ENCODE measurements at places on chromosomes 6 and 20.

DNA sequence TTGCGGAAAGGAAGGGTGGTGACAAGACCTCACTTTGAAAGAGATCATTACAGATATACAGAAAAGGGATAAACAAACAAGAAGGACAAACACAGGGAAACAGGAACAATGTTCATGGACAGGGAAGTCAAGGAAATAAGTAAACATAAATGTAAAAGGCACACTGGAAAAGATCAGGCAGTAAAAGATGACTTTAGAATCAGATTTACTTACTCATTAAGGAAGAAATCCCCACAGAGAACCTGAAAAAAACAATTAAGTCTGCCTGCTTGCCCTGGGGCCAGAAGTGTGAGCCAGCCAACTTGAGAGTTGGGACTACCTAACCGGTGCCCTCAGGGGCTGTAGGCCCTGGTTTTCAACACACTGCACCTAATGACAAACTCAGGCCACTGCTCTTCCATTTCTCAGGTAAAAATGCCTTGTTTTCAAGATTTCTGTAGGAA lies 1.7 kb downstream of the APMAP start:
- DNase-seq = no peak

GRCh38 chr6:4894049-4894448 lies 109.8 kb downstream of the RPP40 start:
- no peak for DNase-seq

DNA sequence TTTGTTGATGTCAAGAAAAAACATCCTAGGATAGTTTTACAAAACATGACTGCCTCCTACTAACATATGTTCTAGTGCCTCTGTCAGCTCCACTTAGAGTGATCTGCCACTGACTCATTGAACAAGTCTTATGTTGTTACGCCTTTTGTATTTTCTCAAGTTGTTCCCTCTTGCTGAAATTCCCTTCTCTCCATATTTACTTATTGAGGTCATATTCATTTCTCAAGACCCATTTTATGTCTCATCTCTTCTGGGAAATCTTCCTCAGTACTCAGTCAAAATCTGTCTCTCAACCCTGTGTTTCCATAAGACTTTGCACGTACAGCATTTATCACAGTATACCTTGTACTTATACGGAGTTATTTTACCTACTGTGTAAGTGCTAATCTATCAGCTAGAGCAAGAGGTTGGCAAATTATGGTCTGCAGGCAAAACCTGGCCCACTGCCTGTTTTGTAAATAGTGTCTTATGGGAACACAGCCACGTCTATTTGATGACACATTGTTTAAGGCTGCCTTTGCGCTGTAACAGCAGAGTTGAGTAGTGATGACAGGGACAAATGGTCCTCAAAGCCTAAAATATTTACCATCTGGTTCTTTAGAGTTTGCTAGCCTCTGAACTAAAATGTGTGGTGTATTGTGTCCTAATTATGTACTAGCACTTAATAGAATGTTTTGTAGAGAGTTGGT lies 83.4 kb downstream of the ADGRB3 start:
- DNase-seq = no peak

GRCh38 chr6:143652841-143653331 lies 24.9 kb upstream of the PHACTR2 start:
- no peak for DNase-seq

Data from AG08395 (cell line).